ENCODE measurements at places on chromosomes 7 and 10.

DNA sequence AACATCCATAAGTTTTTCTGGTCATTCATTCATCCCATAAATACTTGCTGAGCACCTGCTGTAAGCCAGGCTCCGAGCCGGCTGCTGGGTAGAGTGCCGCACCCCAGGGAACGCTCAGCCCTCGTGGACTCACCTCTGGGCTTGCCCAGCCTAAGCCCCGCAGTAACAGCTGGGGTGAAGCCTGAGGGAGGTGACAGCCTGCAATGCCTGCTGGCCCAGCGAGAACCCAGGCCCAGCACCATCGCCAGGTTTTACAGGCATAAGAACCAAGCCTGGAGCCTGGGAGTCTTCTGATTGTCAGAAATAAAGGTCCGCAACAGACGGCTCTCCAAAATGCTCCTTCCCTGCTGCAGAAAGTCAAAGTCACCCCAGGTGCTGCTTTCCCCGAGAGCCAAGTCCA lies 205.4 kb downstream of the ZMYND11 start:
- no peak for DNase-seq

DNA sequence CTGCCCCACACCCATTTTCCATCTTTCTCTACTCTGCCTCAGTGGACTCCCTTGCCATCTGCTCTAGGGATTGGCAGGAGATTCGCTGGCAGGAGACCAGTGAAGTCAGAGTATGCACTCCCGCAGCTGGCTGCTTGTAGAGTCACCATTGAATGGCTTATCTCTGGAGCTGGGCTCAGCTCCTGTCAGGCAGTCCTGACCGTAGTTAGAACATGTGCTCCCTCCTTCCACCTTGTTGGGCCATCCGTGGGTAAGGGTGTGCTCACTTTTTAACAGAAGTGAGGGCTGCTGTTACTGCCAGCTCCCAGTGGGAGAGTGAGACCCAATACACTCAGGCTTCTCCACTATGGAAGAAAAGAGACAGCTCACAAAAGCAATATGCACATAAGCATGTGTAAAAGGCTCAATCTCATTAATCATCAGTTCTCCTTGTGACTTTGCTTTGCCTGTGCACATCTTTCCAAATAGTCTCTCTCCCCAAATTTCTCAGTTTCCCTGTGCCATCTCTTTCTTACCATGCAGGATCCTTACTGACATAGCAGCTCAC lies 773.3 kb downstream of the GRID1 start:
- no peak for DNase-seq

GRCh38 chr7:141128931-141129330 lies 55.1 kb downstream of the TMEM178B start:
- DNase-seq = no peak

- DNase-seq = no peak
These were observed 41.5 kb upstream of the SEMA3C start for GRCh38 chr7:80960244-80960795.

DNA sequence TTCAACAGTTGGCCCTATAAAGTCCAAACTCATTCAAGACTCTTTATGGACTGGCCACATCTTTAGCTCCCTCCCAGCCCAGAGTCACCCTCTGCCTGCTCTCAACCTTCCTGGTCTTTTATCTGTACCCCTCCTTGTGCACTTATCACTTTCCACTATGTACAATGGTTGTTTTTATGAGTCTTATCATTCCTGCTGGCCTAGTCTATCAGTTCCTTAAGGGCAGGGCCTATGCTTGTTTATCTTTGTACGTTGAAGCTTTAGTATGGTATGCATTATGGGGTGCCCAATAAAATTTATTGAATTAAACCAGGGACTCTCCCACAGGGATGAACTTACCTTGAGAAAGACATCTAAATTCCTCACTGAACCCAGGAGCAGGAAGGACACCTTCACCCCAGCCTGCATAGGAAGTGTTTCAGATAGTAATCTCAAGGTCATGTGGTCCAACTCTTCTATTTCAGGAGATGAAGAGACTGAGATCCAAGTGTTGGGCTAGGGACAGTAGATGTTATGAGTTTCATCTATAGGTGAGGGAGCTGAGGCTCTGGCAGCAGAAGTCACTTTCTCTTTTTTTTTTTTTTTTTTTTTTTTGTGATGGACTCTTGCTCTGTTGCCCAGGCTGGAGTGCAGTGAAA lies 13.3 kb upstream of the PDCD4 start:
- DNase-seq = peak; percentile 50

GRCh38 chr7:159239028-159239427 lies 94.4 kb upstream of the VIPR2 start:
- DNase-seq = no peak

DNA sequence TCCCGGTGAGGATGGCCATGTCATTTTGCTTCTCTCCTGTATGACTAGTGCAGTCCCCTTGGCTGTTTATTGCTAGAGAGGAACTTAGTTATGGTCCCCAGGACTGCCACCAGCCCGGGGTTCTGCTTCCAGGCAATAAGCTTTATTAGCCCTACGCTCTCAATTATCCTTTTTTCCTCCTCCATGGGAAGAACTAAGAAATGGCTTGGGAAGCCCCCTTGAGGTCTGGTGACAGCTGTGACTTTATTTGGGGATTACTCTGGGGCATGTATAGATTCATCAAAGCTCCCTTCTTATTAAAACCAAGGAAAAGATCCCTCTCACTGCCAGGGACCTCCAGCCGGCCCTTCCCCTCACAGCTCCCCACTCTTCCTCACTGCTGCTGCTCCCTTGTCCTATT lies 155.2 kb upstream of the INSYN2A start:
- no peak for DNase-seq

GRCh38 chr10:74071157-74071556 lies 73.2 kb downstream of the VCL start:
- no peak for DNase-seq

- DNase-seq = no peak
These were observed 77.6 kb upstream of the ZMIZ1 start for GRCh38 chr10:78991187-78991586.
